ENCODE measurements at places on chromosomes 7 and 10.

DNA sequence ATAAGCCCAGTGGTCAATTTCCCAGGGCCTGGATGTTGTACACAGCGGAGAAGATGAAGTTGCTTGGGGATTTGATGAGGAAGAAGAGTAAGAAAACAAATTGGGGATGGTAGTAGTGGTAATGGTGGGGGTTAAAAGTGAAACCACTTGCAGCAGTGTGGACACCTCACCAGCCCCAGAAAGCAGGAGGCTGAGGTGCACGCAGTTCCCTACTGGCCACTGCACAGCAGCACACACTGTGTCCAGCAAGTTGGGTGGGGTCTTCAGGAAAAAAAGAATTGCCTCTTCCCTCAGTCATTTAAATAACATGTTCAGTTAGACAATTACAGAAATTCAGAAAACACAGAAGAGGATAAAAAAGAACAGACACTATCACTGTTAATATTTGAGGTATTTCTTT, 96.6 kb downstream of the TAX1BP1 start:
- DNase-seq = no peak

GRCh38 chr10:80100861-80101695, 22.6 kb downstream of the TMEM254 start:
- no peak for DNase-seq

GRCh38 chr7:726854-727103, 280 bp downstream of the DNAAF5 start:
- no peak for DNase-seq

- no peak for DNase-seq
Observed at GRCh38 chr7:27685209-27685608, 22.5 kb upstream of the HIBADH start.

GRCh38 chr7:155741805-155742204, 70.5 kb downstream of the SHH start:
- peak; percentile 50 for DNase-seq

DNA sequence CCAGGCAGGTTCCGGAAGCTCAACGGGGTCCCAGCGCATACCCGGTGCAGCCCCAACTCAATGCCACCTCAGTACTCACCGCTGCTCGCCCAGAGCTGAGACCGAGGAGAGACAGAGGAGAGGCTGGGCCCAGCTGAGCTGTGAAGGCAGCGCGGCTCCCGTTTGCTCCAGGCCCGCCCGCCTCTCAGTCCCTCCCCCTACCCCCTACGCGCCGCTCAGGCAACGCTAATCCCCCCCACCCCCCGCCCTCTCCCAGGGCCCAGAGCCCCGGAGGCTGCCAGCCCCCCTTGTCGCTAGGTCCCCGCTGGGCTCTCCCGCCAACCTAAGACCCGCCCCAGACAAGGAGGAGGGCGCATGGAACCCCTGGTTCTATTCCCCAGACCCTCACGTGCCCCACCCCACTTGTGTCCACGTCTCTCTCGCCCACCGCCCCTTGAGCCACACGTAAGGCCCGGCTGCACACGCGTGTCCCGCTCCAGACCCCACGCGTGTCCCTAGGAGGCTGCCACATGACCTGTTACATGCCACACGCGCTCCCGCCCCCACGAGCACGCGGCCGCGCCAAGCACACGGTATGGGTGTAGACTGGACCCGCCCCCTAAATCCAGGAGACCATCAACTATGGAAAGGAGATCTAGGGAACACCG, at the start of gene PSD:
Gene PSD, minus strand, starts transcription at position 164 of the 647 bp plus-strand sequence. CDS start 1,747 bp downstream, outside the sequence.
- peak; percentile 29 for DNase-seq

GRCh38 chr7:26060733-26061677, 91.0 kb upstream of the NFE2L3 start:
- no peak for DNase-seq

DNA sequence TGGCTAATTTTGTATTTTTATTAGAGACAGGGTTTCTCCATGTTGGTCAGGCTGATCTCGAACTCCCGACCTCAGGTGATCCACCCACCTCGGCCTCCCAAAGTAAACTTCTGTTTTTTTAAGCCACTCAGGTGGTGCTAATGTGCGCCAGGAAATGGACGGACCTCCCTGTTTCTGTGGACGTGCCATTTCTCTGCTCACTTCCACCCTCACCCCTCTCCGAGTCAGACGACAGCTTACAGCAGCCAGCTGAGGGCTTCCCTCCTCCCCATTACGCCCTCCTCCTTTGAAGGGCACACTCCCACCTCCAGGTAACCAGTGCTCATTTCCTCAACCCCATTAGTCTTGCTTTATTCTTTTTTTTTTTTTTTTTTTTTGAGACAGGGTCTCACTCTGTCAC, 41.7 kb upstream of the EZH2 start:
- DNase-seq = no peak

DNA sequence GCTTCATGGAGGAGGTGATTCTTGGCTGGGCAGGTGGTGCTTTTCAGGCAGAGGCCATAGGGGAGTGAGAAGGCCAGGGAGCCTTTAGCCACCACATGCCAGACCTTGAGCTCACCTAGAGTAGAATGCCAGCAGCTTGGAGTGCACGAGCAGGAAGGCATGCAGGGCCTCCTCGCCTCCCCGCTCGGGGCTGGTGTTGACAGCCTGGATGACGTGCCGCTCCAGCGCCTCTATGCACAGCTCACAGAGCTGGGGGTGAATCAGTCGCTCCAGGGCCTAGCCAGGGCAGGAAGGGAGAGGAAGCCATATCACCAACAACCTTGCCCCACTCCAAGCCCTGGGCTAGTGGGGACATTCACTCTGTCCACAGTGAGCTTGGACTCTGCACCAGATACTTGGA, 15.7 kb downstream of the HPS1 start:
- no peak for DNase-seq

- DNase-seq = no peak
Observed at GRCh38 chr7:2529161-2530070, 9.8 kb downstream of the LFNG start.

DNA sequence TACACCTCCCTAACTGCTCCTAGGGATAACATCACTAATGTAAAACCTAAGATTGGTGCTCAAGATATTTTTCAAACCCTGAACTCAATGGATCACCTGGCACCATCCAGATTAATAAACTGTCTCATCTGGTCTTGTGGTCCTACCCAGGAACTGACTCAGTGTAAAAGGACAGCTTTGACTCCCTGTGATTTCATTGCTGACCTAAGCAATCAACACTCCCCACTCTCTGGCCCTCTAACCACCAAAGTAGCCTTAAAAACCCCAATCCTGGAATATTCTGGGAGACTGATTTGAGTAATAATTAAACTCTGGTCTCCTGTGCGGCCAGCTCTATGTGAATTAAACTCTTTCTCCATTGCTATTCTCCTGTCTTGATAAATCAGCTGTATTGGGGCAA, 6.2 kb upstream of the USP54 start:
- no peak for DNase-seq

DNA sequence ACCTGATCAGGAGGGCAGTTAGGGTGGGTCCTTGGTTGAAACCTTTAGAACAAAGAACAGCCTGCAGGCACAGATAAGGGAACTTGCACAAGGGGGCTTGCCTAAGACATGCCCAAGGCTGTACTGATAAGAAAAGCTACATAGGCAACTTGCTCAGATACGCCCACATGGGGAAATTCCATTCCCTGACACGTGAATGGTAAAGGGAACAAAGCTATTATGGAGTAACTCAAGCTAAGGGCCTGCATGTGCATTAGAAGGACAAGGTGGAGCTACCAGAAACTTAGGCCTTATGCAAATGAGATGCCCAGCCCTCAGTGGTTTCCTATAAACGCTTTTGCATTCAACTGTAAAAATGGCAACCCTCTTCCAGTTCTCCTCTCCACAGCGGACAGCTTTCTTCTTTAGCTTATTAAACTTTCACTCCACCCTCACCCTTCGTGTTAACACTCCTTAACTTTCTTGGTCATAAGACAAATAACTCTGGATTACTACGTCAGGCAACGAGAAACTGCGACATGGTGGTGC, 1192.1 kb upstream of the CELF2 start:
- DNase-seq = no peak

DNA sequence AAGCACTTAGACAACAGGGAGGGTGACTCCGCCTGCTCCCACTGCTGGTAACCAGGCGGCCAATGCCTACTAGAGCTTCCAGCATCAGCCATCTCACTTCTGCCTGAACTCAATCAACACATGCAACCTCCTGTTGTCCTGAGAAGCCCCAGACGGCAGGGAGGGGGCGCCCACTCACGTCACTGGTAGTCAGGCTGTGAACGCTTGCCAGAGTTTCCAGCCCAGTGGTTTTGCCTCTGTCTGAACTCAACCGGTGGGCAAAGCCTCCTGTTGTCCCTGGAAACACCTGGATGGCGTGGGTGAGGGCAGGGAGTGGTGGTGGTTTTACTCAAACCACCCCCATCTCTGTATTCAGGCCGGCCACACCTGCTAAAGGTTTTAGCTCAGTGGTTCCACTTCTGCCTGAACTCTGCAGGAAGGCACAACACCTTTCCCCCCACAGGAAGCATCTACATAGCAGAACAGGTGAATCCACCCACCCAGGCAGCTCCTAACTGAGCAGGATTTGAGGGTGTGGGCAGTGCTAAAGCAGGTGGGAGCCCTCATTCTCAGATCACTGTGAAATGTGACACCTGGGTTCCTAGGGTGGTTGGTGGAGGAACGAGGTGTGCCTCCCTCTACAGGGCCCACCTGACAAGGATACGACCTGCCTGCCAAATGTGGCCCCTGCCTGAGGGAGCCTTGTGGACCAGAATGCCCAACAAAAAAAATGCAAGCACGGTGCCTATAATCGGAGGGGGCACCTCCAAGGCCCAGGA, 563.0 kb upstream of the SEMA3D start:
- DNase-seq = no peak

- no peak for DNase-seq
Observed at GRCh38 chr10:5545778-5546710, 21.3 kb downstream of the CALML3 start.

- no peak for DNase-seq
Observed at GRCh38 chr10:123269675-123270074, 115.5 kb downstream of the BUB3 start.

DNA sequence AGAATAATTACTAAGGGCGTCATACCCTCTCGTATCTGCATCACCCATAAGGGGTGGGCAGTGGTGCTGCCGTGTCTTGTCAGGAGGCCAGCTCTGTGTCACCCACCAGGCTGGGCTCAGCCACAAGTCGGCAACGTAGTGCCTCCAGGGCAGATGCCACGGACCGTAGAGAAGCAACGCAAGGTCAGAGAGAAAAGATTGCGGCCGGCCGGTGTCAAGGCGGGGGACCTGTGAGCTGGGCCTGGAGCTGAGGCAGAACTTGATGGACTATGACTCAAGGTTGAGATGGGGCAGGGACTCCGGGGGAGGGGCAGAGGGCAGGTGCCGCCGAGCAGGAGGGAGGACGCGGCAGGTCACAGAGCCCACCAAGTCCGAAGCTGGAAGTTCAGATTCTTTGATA, 29.5 kb downstream of the FOXK1 start:
- no peak for DNase-seq

GRCh38 chr7:140983802-140984201, 30.9 kb downstream of the MRPS33 start:
- no peak for DNase-seq

GRCh38 chr10:120042705-120043104, 150.2 kb downstream of the SEC23IP start:
- no peak for DNase-seq

DNA sequence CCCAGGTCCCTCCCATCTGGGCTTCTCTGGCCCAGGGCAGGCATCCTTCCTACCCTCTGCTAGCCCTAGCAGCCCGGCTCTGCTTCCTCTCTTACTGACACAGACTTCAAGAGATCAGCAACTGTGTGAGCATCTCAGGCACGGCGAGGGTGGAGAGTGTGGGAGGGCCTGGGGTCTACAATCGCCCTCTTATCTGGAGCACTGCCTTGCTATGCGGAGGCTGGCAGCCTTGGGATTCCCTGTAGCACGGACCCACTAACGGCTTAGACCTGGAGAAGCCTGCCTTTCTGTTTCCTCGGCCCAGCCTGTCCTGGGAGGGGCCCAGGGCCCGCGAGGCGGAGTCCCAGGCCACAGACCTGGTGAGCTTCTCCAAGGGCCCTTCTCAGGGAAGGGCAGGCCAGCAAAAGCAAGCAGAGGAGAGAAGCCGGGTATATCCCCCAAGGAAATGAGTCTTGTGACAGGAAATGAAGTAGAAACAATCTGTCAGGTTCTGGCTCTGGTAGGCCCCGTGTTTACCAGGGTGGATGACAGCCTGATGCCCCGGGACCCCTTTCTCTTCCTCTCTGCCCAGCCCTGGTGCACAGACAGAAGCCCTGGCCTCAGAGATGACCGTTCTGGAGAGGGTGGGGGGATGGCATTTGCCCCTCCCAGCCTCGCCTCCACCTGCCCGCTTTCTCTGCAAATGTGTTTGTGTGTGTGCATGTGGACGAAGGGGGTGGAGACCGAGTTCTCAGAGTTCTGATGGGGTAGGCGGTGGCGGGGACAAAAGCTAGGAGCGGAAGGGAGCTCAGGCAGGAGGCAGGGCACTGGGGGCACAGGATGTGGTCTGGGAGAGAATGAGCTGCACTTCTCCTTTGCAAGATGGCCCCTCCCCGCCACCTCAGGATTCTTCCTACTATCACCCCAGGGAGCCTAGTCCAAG, 2.5 kb downstream of the LRCH4 start:
- DNase-seq = peak; percentile 89

GRCh38 chr10:48672596-48673265, 11.9 kb upstream of the WDFY4 start:
- DNase-seq = no peak

GRCh38 chr10:96588060-96588554, 1.3 kb upstream of the TM9SF3 start:
- DNase-seq = no peak

DNA sequence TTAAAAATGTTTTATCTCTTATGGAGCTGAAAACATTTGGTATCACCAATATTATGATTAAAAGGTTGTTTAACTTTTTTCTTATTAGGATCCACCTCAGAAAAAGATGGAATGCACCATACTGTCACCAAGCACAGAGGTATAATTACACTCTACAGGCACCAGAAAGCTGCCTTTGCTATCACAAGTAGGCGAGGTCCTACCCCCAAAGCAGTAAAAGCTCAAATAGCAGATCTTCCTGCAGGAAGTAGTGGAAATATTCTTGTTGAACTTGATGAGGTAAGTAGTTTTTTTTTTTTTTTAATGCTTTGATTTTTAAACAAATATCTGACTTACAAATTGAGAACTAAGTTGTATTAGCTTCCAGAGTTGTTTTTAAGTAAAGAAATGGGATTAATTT, 68.5 kb downstream of the BTAF1 start:
- no peak for DNase-seq

DNA sequence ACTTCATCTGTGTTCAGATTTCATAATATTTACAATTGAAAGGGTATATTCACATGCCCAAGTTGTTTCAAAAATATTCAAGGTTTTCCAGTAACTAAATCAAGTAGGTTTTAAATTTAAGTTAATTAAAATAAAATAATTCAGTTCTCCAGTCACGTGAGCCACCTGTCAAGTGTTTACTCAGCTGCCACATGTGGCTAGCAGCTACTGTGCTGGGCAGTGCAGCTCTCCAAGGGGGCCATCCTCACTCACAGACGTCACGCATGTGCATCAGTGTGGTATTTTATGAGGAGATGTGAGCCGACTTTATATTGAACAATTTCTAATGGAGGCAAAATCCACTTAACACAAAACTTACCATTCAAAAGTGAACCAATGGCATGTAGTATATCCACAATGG, 69.7 kb upstream of the CAMK2B start:
- no peak for DNase-seq
